Pancreas (tissue), 10 donors: ENCODE measurements at places on chromosomes 4 and X. TPM values are rescaled to one million over a fixed set of nuclear protein-coding genes. Genes with fewer than 3 reads are reported as not detected.

TGIF2LX gene
- polyA plus RNA-seq, result not detected

SOX3 gene
- polyA plus RNA-seq, result not detected

GRCh38 chrX:24668111-24668510, 21.0 kb upstream of the PCYT1B start:
- DNase-seq, result no peak

ETDA gene
- not detected for polyA plus RNA-seq

- DNase-seq, result no peak
Measured at GRCh38 chr4:168849030-168849675, 160.9 kb downstream of the CBR4 start.

DNA sequence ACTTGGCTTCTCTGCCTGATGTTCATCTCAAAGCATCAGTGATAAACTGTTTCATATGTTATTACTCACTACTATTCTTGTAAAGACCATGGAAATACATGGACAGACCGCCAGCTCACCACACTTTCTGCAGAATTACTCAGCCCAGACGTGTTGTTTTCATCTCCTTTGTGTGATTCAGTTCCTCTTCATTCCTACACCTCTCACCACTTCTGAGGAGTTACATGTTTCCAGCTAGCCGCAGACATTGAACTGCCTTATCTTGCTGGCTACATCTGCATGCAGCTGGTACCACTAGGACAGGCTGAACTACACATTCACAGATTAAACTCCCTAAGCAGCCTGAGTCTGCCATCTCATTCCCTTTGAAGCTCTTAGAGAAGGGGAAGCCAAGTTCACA, 443.2 kb upstream of the FGF16 start:
- DNase-seq, result no peak

DNA sequence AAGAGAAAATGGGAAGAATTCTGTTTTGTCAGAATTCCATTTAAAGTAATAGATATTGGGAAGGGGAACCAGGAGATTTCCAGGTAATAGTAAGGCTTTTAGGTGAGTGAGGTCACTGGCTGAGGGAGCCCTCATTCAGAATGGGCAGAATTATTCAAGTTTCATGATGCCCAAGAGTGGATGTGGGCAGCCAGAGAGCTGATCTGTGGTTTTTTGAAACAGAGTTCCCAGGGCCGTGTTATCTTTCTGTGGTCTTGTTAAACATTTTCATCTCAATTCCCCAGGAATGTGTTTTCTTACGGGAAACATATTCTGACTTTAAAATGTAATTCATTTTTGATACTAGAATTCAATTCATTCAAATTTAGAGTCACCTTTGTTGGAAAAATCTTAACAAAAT, 182.0 kb upstream of the AADAT start:
- DNase-seq, result no peak

GRCh38 chrX:11287505-11287904, 5.7 kb upstream of the AMELX start:
- DNase-seq, result no peak

IGFBP7 gene
- polyA plus RNA-seq, result 156 TPM

DNA sequence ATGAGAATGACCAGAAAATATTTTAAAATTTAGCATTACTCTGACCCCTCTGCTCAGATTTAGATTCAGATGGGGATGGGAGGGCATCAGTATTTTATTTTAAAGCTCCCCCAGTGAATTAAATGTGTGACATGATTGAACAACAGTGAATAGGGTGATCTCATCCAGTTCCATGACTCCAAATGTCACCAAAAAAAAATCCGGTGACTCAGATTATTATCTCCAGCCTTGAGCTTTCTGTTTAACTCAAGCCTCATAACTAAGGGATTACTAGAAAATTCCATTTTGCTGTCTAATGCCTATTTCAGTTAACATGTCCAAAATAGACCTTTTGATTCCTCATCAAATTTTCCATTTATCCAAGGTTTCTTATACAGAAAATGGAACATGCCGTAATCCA, 121.8 kb upstream of the TMEM47 start:
- DNase-seq, result no peak

GRCh38 chrX:70508296-70508911, 63.8 kb downstream of the DLG3 start:
- no peak for DNase-seq

UGT2B17 gene
- polyA plus RNA-seq, result 0.49 TPM

PDZD4 gene
- polyA plus RNA-seq, result 15.2 TPM

- no peak for DNase-seq
Measured at GRCh38 chr4:140174543-140174942, 20.6 kb upstream of the MAML3 start.

SLC39A8 gene
- 9.9 TPM for polyA plus RNA-seq

GRCh38 chr4:80306260-80306659, 29.3 kb upstream of the CFAP299 start:
- no peak for DNase-seq

GRCh38 chrX:118961866-118962560, 12.4 kb upstream of the LONRF3 start:
- DNase-seq, result no peak

GRCh38 chrX:13700380-13700779, 11.5 kb downstream of the RAB9A start:
- DNase-seq, result no peak

- no peak for DNase-seq
Measured at GRCh38 chrX:95953564-95953963, 731.1 kb upstream of the DIAPH2 start.

RP2 gene
- polyA plus RNA-seq, result 2.5 TPM

DNA sequence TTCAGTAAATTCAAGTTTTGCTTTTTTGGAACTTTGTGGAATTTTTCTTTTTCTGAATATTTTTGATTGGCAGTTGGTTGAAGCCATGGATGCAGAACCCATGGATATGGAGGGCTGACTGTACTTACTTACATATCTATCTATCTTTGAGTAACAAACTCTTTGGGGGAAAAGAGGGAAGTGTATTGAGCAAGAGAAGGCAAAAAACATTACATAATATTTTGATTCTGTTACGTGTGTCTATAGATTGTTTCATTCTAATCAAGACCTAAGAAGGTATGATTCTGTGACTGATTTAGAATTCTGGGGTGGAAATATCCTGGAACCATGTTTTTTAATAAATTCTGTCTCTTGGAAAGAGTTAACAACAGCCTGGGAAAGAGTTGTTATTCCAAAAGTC, 31.5 kb downstream of the GRSF1 start:
- no peak for DNase-seq

GSPT2 gene
- polyA plus RNA-seq, result 5.4 TPM

IL15 gene
- 3.7 TPM for polyA plus RNA-seq
